ENCODE measurements at places on chromosomes 16 and 17. TPM values are rescaled to one million over a fixed set of nuclear protein-coding genes. Genes with fewer than 3 reads are reported as not detected.

MT1M gene
- 0.34 TPM for total RNA-seq

NPB gene
- not detected for total RNA-seq

MT1H gene
- not detected for total RNA-seq

ZC3H18 gene
- total RNA-seq = 17.3 TPM

CCL7 gene
- total RNA-seq = not detected

XYLT1 gene
- total RNA-seq = 1.3 TPM

NPIPB2 gene
- total RNA-seq = 1.0 TPM

ACSM2A gene
- under 0.01 TPM for total RNA-seq

PIMREG gene
- 62.4 TPM for total RNA-seq

ALOX15B gene
- total RNA-seq = not detected

LPO gene
- total RNA-seq = not detected

EPOP gene
- total RNA-seq = 0.65 TPM

RNF157 gene
- total RNA-seq = 0.34 TPM

PMFBP1 gene
- total RNA-seq = not detected

FBXW10 gene
- total RNA-seq = not detected

B3GNT9 gene
- total RNA-seq = 3.5 TPM

NPIPA3 gene
- total RNA-seq = 0.28 TPM

HS3ST3B1 gene
- total RNA-seq = 1.4 TPM

OR3A2 gene
- total RNA-seq = not detected

MMP25 gene
- total RNA-seq = not detected

ZNF629 gene
- total RNA-seq = 8.4 TPM

TNK1 gene
- 3.6 TPM for total RNA-seq

PHF23 gene
- total RNA-seq = 41.4 TPM

MGAT5B gene
- total RNA-seq = 0.34 TPM

ANKRD40CL gene
- not detected for total RNA-seq

CPHXL2 gene
- total RNA-seq = not detected

PPP1R27 gene
- not detected for total RNA-seq

CCL8 gene
- total RNA-seq = 0.05 TPM

EPX gene
- total RNA-seq = not detected

Data from dermis blood vessel endothelial cell (primary cell).